ENCODE measurements at places on chromosomes 7 and 10. TPM values are rescaled to one million over a fixed set of nuclear protein-coding genes. Genes with fewer than 3 reads are reported as not detected.

GPR26 gene
- not detected for total RNA-seq

CALHM3 gene
- not detected for total RNA-seq

ITGA8 gene
- total RNA-seq: 60.3 TPM

NPFFR1 gene
- total RNA-seq: 0.06 TPM

RELN gene
- 0.09 TPM for total RNA-seq

- no peak for DNase-seq
- H3K4me3 ChIP-seq: no peak overlapping the region
- H3K27ac ChIP-seq: no peak overlapping the region
- H3K27me3 ChIP-seq: no peaks in the 10 kb centered on the region
- H3K36me3 ChIP-seq: no peaks in the 10 kb centered on the region
- H3K4me1 ChIP-seq: no peaks in the 10 kb centered on the region
Measured at GRCh38 chr7:87426160-87426559, 49.3 kb downstream of the ABCB4 start.

PNLIP gene
- total RNA-seq: not detected

MORN4 gene
- total RNA-seq: 5.0 TPM

CFAP46 gene
- 0.10 TPM for total RNA-seq

- H3K36me3 ChIP-seq: no peaks in the 10 kb centered on the region
- no peaks in the 10 kb centered on the region for H3K4me1 ChIP-seq
- no peak for DNase-seq
- H3K27ac ChIP-seq: no peak overlapping the region
Measured at GRCh38 chr7:122525355-122525754, 173.6 kb downstream of the RNF133 start.

NCF1 gene
- total RNA-seq: 85.9 TPM

KAZALD1 gene
- total RNA-seq: 57.3 TPM

Data from spleen (tissue), 13 donors.